ENCODE measurements at places on chromosomes 5 and 9.
A peak's percentile ranks its signal among the peaks of the same experiment; 100 is the strongest.

DNA sequence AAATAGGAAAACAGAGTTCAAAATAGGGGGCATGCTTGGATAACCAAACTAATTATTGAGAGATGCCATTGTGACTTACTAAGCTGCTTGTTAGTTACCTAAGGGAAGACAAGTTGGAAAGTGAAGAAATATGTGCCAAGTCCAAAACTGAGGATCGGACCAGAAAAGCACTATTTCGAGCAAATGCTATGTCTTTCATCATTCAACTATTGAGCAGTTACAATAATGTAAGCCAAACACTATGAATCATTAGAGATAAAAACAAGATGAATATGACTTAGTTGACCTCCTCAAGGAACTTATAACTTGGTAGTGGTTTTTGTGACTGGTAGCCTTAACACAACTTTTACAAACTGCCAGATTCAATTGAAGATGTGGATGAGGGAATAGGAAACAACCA, 240.6 kb upstream of the MPDZ start:
- no peak for DNase-seq

DNA sequence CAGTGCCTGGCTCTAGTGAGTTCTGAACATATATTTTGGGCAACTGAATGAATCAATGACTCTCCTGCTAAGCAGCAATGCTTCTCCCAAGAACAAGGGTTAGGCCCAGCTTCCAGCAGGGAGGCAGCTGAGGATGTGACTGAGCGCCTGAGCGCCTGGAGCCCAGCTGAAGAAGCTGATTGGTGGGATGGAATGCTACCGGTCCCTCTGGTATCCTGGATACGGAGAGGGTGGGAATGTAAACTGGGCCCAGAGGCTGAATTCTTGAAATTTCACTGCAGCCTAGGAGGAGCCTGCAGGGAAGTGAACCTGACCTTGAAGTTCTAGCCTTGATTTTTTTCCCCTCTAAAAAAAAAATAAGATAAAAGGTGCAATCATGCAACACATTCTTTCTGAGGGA, 43.2 kb downstream of the WWC1 start:
- no peak for DNase-seq

DNA sequence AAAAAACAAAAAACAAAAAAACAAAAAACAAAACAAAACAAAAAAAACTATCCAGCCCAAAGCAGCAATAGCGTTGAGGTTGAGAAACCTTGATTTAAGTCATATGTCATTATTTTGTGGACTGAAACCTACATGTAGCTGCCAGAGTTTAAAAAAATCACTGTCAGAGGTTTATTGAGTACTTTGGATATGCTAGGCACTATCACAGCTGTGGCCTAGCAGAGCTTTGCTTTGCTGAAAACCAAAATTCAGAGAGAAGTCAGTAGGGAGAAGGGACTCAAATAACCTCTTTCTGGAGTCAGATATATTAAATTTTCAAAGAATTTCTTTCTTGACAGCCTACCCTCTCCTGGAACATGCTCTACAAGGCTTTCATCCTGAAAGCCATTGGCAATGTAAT, 151.5 kb downstream of the TARS1 start:
- no peak for DNase-seq

DNA sequence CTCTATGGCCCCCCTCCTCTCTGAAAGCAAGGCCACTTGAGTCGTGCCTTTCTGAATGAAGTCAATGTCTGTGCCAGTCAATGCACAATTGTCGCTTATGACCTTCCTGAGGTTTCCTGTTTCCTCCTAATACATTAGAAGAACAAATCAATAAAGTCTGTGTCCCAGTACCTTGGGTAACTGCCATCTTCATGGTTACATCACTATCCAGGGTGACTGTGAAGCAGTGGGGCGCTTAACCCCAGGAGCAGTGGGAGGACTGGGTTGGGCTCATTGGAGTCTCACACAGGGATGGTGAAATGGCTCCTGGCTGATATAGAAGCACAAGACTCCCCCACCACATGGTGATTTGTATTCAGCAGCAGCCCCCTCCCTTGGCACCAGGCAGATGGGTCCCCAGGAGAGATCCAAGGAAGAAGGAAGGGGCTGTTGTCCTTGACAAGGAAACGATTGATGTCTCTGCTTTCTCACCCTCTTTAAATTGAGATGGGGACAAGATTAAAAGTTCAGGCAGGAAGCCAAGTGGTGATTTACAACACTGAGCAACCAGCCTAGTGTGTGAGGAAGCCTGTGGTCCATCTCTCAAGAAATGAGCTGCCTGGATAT, 261.9 kb upstream of the ZNF462 start:
- DNase-seq, result no peak

DNA sequence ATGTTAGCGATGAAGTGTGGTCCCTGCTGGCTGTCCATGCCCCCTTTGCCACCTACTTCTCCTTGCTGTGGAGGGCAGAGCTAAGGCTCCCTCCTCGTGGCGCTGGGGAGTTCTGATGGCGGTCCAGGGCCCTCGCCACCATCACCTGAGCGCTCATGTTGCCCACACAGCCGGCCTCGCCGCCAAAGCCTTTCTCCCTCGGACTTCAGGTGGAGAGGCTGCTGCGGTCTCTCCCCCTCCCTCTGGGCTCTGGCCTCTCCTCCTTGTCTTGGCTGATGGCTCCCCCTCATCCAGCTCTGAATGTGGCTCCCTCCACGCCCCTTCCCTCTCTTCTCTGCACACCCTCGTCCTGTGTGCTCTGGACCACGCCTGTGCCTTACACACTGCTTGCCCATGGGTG, 14.5 kb upstream of the LPCAT1 start:
- no peak for DNase-seq

- no peak for DNase-seq
Measured at GRCh38 chr5:109825450-109825849, 135.7 kb downstream of the MAN2A1 start.

DNA sequence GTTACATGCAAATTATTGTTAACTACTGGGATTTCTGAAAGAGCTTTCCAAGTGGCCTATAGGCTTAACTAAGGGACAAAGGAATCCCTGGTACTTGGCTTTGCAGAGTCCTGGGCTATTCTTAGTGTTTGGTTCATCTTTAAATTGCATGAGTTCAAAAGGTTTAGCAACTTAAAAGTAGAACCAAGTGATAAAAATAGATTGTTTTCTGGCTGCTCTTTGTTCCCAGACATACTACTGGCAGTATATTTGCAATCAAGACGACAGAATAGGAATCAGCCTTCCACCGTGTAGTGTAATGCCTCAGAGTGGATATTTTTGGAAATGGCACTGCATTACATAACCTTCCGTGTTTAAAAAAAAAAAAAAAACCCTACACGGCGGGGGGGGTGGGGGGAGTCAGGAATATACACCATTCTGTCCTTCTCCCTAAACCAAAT, 1.0 kb downstream of the NREP start:
- DNase-seq, result peak; percentile 62

GRCh38 chr5:169831331-169831730, 149.0 kb downstream of the INSYN2B start:
- no peak for DNase-seq

GRCh38 chr5:172303572-172304335, 20.2 kb upstream of the UBTD2 start:
- DNase-seq, result peak; percentile 20

All from suppressor macrophage (primary cell).